ENCODE measurements at places on chromosomes 7 and 10.

- DNase-seq, result no peak
These were observed 267.7 kb downstream of the GFRA1 start for GRCh38 chr10:116005301-116005700.

DNA sequence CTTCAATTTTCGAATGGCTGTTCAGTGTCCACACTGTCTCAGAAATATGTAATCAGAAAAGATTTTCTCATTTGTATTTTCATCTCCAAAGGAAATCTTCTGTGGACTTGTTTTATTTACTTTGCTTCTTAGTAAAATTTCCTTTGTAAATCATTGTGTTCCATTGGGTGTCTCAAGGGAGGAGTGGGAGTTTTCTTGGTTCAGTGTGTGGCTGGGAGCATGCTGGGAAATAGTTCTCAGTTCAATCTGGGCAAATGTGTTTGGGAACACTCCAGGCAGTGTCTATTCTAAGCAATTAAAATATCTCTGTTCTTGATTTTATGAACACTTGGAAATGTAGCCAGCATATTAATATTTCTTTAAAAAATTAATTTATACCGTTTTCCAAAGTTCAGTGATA, 1019.8 kb downstream of the CNTNAP2 start:
- no peak for DNase-seq

DNA sequence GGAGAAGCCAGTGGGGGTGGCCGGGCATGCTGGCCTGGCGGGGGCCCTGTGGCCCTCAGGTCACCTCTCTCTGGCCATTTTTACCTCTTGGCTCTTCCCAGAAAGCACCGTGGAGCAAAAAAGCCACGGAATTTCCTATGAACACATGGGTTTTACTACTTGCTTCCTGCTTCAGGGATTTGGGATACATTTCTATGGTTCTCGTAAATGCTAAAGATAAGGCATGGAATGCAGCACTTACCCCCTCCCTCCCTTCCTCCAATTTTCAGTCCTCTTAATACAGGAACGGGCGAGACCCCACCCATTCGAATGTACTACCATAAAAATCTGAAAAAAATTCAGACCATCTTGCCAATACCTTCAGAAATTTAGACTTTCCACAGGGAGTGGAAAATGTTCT, 279.7 kb downstream of the ARHGAP12 start:
- no peak for DNase-seq

- DNase-seq, result no peak
These were observed 146.1 kb upstream of the TMEM196 start for GRCh38 chr7:19919261-19920095.

DNA sequence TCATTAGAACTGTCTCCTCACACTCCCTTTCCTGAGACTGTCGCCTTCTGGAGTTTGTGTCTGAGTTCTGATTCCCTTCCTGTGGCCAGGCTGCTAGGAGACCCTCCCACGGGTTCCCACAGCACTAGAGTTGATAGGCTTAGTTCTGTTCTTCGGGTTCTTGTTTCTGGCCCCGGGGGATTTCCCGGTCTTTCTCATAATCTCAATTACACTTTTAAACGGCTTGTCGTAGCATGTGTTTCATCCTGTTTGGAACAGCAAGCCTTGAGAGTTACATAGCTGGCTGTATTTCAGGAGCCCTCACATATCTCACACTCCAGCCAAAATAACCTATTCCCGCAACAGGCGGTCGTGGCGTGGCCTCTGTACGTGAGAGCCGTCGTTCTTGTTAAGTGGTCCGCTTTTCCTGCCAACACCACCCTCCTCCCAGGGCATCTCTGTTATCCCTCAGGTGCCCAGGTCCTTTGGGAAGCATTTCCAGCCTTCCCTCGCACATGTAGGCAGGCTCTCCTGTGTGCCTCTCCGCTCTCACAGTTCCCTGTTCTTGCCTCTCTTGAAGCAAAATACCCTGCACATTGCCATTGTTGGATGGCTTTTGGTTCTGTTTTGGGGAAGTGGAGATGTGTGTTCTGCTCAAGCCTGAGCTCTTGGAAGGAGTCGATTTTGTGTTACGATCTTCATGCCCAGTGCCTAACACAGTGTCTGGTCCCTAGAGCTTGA, 46.0 kb downstream of the CDC123 start:
- no peak for DNase-seq

DNA sequence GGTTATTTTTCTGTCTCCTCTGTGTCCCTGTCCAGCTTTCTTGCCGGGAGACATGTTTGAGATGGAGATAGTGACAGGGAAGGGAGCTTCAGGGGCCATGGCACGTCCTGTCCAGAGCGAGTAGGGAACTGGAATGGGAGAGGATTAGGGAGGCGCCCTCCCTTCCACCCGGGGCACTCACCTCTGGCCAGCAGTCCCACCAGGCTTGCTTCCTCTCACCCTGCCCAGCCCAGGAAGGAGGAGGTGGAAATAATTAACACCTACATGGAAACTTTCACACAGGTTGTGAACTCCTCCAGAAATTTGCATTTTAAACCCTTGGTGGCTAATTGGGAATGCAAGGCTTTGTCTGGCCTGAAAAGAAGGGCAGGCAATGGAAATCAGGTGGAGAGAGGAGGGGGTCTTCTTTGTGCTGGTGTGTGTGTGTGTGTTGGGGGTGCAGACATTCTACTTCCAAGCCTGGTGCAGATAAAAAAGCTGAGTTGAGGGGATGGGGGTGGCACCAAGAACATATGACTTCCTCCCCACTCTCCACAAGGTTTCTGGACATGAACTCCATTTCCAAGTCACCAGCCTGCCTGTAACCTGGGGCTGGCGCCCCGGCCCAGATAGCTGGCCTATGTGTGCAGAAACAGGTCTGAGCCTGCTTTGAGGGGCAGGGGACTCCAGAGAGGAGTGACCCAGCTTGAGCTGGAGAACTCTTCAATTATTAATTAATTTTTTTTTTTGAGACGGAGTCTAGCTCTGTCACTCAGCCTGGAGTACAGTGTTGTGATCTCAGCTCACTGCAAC, 199.4 kb downstream of the CYP26A1 start:
- DNase-seq, result no peak

DNA sequence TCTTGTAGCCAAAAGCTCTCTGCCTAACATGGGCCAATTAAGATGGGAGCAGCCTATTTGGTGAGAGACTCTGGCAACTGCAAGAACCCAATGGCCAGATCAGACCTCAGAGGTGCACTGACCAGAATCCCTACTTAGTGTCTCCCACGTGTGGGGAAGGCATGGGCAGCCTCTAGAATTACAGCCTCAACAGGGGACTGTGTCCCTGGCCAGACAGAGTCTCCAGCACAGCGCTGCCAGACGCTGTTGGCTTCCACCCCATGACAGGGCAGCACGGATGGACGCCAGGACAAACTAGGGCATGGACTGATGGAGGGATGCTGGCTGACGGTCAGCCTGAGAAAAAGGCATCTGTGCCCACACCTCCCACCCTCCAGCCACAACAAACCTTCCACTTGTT, 729.3 kb upstream of the AUTS2 start:
- no peak for DNase-seq

- no peak for DNase-seq
These were observed 34.8 kb downstream of the SGCE start for GRCh38 chr7:94621120-94621519.

GRCh38 chr7:117188949-117189592, 133.8 kb downstream of the WNT2 start:
- no peak for DNase-seq

All from epithelial cell of proximal tubule (primary cell).